D341Med (cell line): ENCODE measurements at places on chromosomes 4 and X.

GRCh38 chrX:122203399-122203798 lies 980.7 kb upstream of the GRIA3 start:
- DNase-seq, result no peak

DNA sequence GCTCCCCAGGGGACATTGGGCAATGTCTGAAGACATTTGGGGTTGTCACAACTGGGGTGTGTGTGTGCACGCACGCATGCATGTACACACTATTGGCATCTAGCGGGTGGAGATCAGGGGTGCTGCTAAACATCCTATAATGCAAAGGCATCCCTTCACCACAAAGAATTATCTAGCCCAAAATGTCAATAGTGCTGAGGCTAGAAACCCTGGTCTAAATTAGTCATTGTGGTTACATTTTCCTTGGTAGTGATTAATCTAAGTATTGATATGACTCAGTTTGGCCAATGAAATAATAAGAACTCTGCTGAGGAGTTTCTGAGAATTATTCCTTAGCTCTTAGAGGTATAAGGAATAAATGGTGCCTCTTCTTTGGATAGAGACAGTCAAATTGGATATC lies 200.2 kb downstream of the CLCN4 start:
- DNase-seq, result no peak

- no peak for DNase-seq
Measured at GRCh38 chr4:105902550-105903262, 7.4 kb downstream of the NPNT start.

DNA sequence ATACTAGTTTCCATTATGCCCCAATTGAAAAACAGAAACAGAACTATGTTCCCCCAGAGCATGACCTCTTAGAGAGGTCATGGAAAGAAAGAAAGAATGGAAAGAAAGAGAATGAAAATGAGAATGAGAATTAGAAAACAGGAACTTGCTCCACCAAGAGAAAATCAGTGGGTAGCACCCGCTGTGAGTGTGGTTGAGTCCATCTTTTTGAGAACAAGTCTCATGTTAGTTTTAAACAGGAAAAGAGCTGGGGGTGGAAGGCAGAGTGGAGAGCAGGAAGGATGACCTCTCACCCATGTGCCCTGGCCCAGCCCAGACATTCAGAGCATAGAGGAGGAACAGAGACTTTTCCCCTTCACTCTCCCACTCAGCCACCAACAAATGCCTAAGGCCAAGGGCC lies 4.9 kb downstream of the GSX2 start:
- no peak for DNase-seq

- DNase-seq, result no peak
Measured at GRCh38 chr4:120218981-120219380, 152.3 kb upstream of the MAD2L1 start.

GRCh38 chrX:43718546-43718945 lies 62.4 kb downstream of the MAOA start:
- no peak for DNase-seq

GRCh38 chrX:104281564-104281963 lies 26.8 kb upstream of the ESX1 start:
- DNase-seq, result no peak

DNA sequence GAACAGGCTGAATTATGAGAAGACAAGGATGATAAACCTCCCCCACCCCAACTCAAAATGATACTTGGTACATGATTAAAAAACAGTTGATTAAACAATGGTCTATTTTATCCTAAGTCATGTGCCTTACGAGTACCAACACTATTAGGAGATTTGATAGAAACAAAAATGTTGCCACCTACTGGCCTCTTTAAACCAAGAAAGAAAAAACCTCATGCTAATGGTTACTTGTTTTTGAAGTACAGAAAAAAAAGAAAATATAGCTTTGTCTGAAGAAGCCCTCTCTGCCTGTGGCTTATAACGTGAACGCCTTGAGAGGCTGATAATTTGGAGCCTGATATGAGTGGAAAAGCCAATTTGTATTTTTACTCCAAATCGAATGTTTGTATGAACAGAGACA lies 538.2 kb downstream of the DMD start:
- DNase-seq, result no peak

- no peak for DNase-seq
Measured at GRCh38 chrX:134706138-134706537, 47.9 kb upstream of the PLAC1 start.

GRCh38 chr4:168791376-168791775 lies 218.7 kb downstream of the CBR4 start:
- DNase-seq, result no peak

- DNase-seq, result peak; percentile 6
Measured at GRCh38 chr4:117001077-117001476, 84.3 kb downstream of the TRAM1L1 start.

GRCh38 chrX:124341396-124342132 lies 4.8 kb upstream of the SH2D1A start:
- no peak for DNase-seq

DNA sequence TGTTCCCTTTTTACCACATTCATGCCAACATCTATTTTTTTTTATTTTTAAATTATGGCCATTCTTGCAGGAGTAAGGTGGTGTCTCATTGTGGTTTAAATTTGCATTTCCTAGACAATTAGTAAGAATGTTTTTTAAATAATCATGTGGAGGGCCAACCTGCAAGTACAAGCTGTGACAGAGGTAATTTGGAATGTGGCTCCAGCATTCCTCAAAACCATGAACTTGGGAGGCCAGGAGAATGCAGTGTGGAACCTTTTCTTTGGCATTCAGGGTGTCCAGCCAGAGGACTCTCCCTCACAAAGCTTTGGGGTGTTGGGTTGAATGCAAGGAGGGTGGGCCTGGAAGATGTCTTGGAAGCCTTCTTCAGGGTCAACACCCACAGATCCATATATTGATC lies 7.3 kb upstream of the TMEM185A start:
- no peak for DNase-seq

GRCh38 chr4:92658318-92658717 lies 354.6 kb downstream of the GRID2 start:
- DNase-seq, result no peak

- no peak for DNase-seq
Measured at GRCh38 chr4:129326571-129327460, 230.9 kb downstream of the C4orf33 start.

DNA sequence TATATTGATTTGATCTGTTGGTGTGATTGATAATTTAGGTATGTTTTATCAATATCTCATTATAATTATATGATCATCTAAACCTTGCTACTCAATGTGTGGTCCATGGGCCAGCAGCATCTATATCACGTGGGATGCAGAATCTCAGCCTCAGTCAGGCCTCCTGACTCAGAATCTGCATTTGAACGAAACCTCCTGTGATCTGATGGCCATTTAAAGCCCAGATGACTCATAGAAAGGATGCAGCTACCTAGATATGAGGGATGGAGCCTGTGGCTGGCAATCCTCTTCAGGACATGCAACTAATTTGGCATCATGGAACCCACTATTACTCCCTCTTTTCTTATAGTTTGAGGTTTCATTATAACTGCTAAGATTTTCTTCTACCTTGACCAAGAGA lies 11.3 kb upstream of the CHRNA9 start:
- no peak for DNase-seq

DNA sequence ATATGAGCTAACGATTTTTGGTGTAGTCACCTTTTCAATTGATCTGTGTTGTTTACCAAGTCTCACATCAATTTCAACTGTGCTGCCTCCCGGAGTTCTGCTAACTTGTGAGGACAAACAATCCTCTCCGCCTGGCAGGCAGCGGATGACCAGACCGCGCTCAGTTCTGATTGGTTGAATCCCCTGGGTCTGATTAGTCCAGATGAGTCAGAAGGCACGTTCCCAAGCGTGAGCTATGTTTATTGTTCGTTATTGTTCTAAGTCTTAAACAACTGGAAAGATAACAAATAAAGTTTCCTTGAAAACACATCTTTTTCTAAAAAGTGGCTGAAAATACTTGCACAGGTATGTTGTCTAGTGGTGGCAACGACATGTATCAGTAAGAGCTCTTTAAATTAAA lies 37.9 kb upstream of the TRPC3 start:
- DNase-seq, result no peak

- no peak for DNase-seq
Measured at GRCh38 chr4:176856421-176856820, 63.7 kb upstream of the VEGFC start.

DNA sequence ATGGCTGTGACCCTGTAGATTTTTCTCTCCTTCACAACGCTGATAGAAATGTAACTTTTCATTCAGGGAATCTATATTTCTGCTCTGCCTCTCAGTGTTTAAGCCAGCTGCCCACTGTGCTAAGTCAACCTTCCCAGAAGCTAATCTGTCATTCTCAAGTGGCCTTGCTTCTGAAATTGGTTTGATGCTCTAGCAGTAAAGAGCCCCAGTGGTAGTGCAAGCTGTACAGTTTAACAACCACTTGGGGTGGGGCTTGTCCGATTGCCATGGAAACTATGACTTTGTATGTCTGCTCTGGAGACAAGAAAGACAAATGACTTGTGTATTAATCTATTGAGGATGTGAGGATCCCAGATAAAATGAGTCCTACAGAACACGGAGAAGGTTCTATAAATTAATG lies 620.9 kb upstream of the GALNT7 start:
- DNase-seq, result no peak

DNA sequence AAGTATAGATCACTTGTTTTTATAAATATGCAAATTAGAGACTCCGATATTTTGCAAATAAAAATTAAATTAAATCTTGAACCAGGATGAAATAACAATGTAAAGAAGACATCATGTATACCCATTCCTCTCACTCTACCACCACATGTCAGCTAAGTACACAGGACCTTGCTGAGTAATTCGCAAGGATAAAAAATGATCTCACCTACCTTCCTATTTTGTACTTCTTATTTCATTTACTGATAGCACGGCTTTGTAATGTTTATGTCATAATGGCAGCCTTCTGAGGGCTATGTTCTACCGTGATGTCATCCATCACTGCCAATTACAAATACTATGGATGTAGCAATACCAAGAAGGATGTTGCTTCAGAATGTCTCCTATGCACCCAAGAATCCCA lies 10.9 kb upstream of the SMR3B start:
- DNase-seq, result no peak

DNA sequence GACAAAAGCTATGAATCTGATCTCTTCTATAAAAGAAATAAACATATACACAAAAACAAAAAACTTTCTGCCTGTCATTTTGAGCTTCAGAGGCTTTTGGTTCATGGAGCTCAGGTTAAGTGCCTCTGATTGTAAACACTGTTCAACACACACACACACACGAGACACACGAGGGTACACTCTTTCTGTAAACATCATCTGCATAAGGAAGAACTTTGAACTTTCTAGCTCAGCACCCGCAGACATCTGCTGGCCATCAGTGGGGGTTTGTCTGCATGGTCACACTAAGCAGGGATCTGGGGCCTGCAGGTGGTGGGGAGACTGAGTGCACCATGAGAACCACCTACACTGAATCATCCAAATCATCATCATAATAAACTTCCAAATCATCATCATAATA lies 54.9 kb downstream of the STX18 start:
- DNase-seq, result no peak
